GM23248 (cell line): ENCODE measurements at places on chromosomes 3 and 15. TPM values are rescaled to one million over a fixed set of nuclear protein-coding genes. Genes with fewer than 3 reads are reported as not detected.

- H3K27ac ChIP-seq, result no peak overlapping the region
- H3K27me3 ChIP-seq, result no peaks in the 10 kb centered on the region
- no peaks in the 10 kb centered on the region for H3K4me1 ChIP-seq
- DNase-seq, result no peak
- H3K36me3 ChIP-seq, result no peaks in the 10 kb centered on the region
Measured at GRCh38 chr3:103056542-103056941, 621.7 kb downstream of the ZPLD1 start.

DNA sequence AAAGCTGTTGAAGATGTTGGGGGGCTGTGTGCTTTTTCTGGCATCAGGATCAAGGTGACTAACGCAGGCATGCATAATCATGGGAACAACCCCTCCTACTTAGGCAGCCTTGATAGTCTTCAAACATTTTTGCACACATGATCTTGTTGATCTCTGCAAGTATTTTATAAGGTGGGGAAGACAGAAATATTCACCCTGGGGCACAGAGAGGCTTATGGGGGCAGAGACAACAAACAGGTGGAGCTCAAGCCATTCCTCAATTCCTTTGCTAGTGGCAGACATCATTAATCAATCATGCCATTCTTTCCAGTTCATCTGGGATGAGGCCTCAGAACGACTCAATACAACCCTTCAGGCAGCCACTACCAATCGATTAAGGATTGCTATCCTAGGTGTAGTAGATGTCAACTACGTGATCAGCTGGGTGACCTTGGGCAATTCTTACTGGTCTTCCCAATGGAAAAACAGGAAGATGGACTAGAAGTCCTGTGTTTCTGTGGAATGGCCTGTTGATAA is 110.3 kb upstream of the SMAD3 start:
- peaks cover 8% of the 10 kb centered on the region for H3K4me1 ChIP-seq
- H3K36me3 ChIP-seq, result no peaks in the 10 kb centered on the region
- no peaks in the 10 kb centered on the region for H3K27me3 ChIP-seq
- DNase-seq, result no peak

DNA sequence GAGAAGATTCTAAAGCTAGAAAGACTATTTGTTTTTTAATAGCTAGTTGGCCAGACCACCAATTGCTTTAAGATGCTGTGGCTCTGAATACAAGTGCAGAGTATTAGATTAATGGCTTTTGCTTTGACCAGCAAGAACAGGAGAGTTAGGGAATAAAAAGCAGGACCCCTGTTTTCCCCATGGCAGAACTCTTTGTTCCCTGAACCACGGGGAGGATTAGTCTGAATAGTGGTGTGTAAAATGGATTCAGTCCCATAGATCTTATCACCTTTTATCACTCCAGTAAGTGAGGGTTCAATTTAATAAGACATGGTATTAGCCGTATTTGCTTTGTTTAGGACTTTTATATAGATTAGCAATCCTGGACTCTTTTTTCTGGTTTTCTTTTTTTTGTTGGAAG is 562.6 kb upstream of the DPPA4 start:
- H3K36me3 ChIP-seq, result no peaks in the 10 kb centered on the region
- H3K27me3 ChIP-seq, result no peaks in the 10 kb centered on the region
- no peak overlapping the region for H3K4me3 ChIP-seq

DNA sequence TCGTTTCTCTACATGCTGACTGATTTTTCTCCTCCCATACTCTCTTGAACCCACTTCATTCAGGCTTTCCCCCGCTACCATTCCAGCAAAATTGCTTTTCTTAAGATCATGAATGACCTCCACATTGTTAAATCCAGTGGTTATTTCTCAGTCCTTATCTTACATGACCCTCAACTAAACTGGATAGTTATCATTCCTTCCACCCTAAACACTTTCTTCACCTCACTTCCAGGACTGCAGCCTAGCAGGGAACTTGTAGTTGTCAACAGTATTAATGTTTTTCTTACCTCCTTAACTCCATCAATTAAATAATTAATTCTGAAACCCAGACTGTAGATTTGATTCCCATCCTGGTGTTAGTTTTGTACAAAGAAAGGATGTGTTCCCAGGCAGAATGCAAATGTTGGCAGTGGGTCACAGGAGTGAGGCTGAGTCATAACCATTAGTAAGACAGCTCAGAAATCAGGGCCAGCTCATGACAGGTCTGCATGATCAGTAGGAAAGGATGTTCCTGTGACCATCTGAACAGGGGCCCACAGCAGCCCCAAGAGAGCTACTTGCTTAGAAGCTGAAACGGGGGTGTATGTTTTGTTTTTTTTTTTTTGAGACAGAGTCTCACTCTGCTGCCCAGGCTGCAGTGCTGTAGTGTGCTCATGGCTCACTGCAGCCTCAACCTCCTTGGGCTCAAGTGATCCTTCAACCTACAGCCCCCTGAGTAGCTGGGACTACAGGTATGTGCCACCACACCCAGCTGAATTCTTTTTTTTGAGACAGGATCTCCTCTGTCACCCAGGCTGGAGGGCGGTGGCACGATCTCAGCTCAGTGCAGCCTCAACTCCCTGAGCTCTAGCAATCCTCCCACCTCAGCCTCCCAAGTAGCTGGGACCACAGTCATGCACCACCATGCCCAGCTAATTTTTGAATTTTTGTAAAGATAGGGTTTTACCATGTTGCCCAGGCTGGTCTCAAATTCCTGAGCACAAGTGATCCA is 9.1 kb downstream of the BCL2L10 start:
- peaks cover 6% of the 10 kb centered on the region for H3K4me1 ChIP-seq
- peak; percentile 98 for DNase-seq
- no peaks in the 10 kb centered on the region for H3K27me3 ChIP-seq
- peak overlapping the region; percentile 94 for H3K27ac ChIP-seq

DNA sequence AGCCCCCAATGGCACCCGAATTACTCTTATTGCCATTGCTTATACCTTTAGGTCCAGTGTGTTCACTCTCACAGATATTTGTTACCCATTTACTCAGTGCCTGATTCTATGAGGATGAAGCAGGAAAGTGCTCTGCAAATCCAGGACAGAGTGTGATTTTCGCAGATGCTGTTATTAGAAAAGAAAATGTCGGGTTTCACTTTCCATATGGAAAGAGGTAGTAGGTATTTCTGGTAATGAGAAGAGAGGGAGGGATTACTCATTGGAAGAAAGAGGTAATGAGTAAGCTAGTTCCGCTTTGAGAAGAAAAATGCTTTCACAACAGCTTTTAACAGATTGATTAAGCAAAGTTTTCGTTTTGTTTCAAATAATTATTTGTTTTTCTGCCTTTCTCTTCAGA is 336.3 kb upstream of the CFAP20DC start:
- no peak overlapping the region for H3K4me3 ChIP-seq
- no peak overlapping the region for H3K27ac ChIP-seq
- H3K36me3 ChIP-seq, result no peaks in the 10 kb centered on the region
- peak; percentile 24 for DNase-seq

DNA sequence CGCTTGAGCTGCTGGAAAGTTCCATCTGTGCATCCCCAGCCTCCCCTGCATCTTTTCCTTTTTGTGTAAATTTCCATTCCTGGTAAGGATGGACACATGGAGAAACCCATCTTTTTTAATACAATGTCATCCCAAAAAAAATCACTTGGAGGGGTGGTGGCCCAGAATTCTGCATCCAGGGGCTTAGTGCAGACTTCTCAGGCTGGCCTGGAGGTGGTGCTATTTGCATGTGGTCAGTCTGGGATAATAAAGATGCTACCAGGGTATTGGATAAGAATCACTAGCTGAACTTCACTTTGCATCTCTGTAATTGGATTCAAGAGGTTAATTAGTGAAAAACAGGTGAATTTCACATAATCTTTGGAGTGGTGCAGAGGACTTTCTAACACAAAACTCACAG is 1.8 kb upstream of the ZSCAN2 start:
- 0 out of 2 replicates have a peak, but pooled peaks cover 6% of the 10 kb centered on the region for H3K4me1 ChIP-seq
- peak; percentile 75 for DNase-seq
- no peak overlapping the region for H3K4me3 ChIP-seq
- H3K36me3 ChIP-seq, result no peaks in the 10 kb centered on the region

DNA sequence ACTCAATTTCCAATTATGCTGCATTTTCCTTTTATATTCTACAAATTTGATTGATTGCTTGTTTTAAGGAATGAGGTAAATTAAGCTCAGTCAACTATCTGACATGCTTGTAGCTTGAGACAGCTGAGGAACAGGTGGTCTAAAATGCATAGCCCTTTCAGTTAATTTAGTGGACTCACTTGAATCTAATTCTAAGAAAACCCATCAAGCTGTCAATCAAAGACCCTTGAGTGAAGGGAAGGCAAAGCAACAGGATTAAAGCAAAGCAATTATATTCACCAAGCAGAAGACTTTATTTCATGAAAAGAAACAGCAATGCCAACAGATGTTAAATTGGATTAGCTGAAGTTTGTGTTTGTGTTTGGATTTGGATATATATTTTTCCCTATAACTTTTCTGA is 228.5 kb downstream of the ARPP21 start:
- DNase-seq, result no peak
- no peaks in the 10 kb centered on the region; the same call in 1 of the 2 replicates for H3K27me3 ChIP-seq
- no peak overlapping the region for H3K4me3 ChIP-seq
- no peaks in the 10 kb centered on the region for H3K36me3 ChIP-seq
- H3K27ac ChIP-seq, result no peak overlapping the region
- no peaks in the 10 kb centered on the region for H3K4me1 ChIP-seq

DNA sequence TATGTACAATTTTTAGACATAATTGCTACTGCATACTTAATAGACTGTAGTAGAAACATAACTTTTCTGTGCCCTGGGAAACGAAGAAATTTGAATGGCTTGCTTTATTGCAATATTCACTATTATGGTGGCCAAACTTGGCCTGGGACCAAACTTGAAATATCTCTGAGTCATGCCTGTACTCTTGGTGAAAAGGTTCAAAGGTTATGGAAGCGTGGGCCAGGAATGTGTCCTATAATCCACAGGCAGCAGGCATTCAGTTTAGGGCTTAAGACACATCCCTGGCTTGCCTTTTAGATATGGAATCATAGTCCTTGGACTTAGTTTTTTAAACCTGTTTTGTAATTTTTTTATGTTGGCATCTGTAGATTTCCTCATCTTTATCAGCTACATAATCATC is 124.3 kb downstream of the LRIG1 start:
- no peaks in the 10 kb centered on the region for H3K27me3 ChIP-seq
- peaks cover 11% of the 10 kb centered on the region for H3K36me3 ChIP-seq
- H3K27ac ChIP-seq, result no peak overlapping the region
- peaks cover 6% of the 10 kb centered on the region; the same call in 1 of the 2 replicates for H3K4me1 ChIP-seq

DNA sequence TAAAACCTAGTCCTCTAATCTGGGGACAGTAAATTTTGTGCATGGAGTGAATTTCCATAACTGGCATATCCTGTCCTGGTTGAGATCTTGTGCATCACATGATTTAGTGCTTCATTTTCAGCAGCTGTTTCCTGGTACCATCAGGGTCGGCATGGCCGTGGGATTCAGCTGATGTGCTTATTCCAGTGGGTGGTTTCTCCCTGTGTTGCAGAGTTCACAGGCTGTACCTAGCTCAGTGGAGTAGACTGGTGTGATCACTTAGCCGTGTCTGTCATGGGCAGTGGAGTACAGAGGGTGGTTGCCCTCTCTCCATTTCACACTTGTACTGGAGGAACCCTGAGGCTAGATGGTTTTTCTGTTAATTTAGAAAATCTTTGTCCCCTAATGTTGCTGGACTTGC is 228.5 kb downstream of the PTPRG start:
- H3K36me3 ChIP-seq, result no peaks in the 10 kb centered on the region
- no peak overlapping the region for H3K4me3 ChIP-seq
- no peak overlapping the region for H3K27ac ChIP-seq
- H3K27me3 ChIP-seq, result no peaks in the 10 kb centered on the region
- H3K4me1 ChIP-seq, result peaks cover 1% of the 10 kb centered on the region
- no peak for DNase-seq

DNA sequence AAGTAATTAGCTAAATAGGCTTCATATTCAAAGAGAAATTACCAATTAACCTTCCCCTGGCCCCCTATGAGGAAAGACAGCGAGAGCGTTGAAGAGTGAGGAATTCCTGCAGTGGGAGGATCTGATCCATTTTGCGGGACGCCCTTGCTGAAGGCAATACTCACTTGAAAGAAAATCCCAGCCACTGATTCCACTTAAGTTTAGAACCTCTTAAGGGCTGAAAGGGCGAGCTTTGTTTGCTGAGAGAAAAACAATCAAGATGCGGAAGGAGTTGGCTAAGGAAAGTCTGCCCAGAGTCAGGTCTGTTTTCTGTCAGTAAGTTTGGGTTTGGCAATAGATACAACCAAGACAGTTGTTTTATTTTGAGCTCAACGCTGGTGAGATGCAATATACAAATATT is 102.8 kb upstream of the GBE1 start:
- no peaks in the 10 kb centered on the region for H3K36me3 ChIP-seq
- no peak overlapping the region for H3K4me3 ChIP-seq
- DNase-seq, result no peak

GRCh38 chr15:90539789-90540188 is 10.1 kb downstream of the CRTC3 start:
- peaks cover 10% of the 10 kb centered on the region; the same call in 1 of the 2 replicates for H3K4me1 ChIP-seq
- DNase-seq, result no peak
- no peak overlapping the region for H3K4me3 ChIP-seq
- no peak overlapping the region for H3K27ac ChIP-seq

DNA sequence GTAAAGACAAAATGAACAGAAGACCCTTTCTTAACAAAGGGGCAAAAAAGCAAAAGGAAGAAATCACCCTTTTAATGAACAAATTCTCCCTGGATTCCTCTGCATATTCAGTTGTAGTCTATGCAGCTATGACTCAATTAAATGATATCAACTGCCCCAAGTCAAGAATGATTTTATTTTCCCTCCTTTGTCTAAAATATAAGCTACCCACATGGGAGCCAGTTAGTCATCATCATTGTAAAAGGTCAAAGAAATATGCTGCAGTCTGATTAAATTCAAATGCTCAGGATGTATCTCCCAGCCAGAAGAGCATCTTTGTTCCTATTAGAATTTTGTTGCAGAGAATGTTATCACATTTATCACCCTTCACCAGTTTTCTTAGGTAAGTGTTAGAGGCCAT is 84.0 kb downstream of the SST start:
- DNase-seq, result peak; percentile 56
- H3K4me1 ChIP-seq, result peaks cover 15% of the 10 kb centered on the region
- H3K36me3 ChIP-seq, result no peaks in the 10 kb centered on the region

GRCh38 chr15:26129852-26130251 is 266.7 kb upstream of the ATP10A start:
- peaks cover 7% of the 10 kb centered on the region; the same call in 1 of the 2 replicates for H3K27me3 ChIP-seq
- no peak overlapping the region for H3K4me3 ChIP-seq
- no peak overlapping the region for H3K27ac ChIP-seq

- no peak for DNase-seq
- H3K36me3 ChIP-seq, result no peaks in the 10 kb centered on the region
- peaks cover 4% of the 10 kb centered on the region; the same call in 1 of the 2 replicates for H3K27me3 ChIP-seq
- H3K4me1 ChIP-seq, result no peaks in the 10 kb centered on the region
- no peak overlapping the region for H3K27ac ChIP-seq
Measured at GRCh38 chr15:72979308-72979707, 73.0 kb upstream of the NEO1 start.

GRCh38 chr3:55198554-55198953 is 270.7 kb upstream of the LRTM1 start:
- peaks cover 40% of the 10 kb centered on the region for H3K4me1 ChIP-seq
- DNase-seq, result peak; percentile 93
- H3K27me3 ChIP-seq, result no peaks in the 10 kb centered on the region
- no peaks in the 10 kb centered on the region for H3K36me3 ChIP-seq
- H3K4me3 ChIP-seq, result no peak overlapping the region

Gene JAGN1
- 32.9 and 35.7 TPM in 2 replicates for total RNA-seq

Gene CDCP1
- total RNA-seq, result 5.4 and 8.9 TPM in 2 replicates

Gene TAGLN3
- 1.3 TPM in 1 of 2 replicates, not detected in the other for total RNA-seq

Gene SOX14
- not detected in 2 replicates for total RNA-seq

Gene CCK
- total RNA-seq, result 0.97 TPM in 1 of 2 replicates, not detected in the other

Gene OR5K2
- total RNA-seq, result not detected in 2 replicates

Gene CASR
- total RNA-seq, result not detected in 2 replicates
